ENCODE measurements at places on chromosomes 1 and 21. TPM values are rescaled to one million over a fixed set of nuclear protein-coding genes. Genes with fewer than 3 reads are reported as not detected.
A peak's percentile ranks its signal among the peaks of the same experiment; 100 is the strongest.

GRCh38 chr1:230195199-230195598 lies 128.2 kb downstream of the GALNT2 start:
- H3K27me3 ChIP-seq, result no peaks in the 10 kb centered on the region
- no peak overlapping the region for H3K27ac ChIP-seq
- no peaks in the 10 kb centered on the region for H3K4me1 ChIP-seq
- H3K36me3 ChIP-seq, result no peaks in the 10 kb centered on the region

DNA sequence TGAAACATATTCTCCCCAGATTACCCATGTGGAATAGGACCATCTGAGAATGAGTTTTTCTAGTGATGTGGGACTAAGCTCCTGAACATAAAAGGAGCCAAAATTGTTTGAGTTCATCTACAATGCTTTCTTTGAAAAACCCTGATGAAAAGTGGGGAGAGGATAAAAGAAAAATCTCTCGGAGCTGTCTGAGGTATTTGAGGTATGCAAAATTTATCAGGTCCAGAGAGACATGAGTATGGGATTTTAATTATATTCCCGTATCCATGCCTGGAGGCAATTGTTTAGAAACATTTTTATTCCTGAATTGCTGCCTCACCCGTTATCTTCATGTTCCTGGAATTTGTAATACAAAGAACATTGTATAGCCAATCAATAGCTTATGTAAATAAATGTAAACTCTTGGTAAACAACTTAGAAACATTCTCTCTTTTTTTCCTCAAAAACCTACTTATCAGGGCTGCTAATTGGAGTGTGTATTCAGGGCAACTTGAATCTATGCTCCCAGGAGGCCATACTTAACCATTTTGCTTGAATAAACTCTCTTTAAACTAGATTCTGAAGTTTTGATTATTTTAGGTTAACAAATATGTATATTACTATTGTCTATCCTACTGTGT lies 109.3 kb upstream of the OLFM3 start:
- H3K27ac ChIP-seq, result no peak overlapping the region
- H3K27me3 ChIP-seq, result no peaks in the 10 kb centered on the region
- peaks cover 33% of the 10 kb centered on the region for H3K4me1 ChIP-seq
- no peaks in the 10 kb centered on the region for H3K36me3 ChIP-seq

The CR1L gene
- 5.8 TPM for total RNA-seq

The LCE2C gene
- total RNA-seq, result not detected

The SH2D2A gene
- 3.4 TPM for total RNA-seq

DNA sequence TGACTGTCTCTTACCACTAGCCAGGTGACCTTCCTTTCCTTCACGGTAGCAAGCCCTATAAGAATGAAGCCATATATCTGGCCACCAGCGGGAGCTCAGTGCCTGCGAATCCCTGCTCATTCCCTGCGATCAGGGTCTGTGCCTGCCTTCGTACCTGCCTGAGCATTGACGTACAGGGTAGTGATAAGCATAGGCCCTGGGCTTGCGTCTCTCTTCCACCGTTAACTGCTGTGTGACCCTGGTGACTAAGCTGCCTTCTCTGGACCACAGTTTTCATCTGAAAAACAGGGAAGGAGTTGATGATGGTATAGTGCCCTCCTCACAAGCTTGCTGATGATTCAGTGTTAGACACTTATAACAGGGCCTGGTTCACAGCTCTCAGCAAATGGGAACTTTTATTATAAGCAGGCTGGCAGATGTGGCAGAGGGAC lies 4.1 kb downstream of the ZC3H12A start:
- DNase-seq, result no peak
- H3K4me1 ChIP-seq, result peaks cover 39% of the 10 kb centered on the region
- no peak overlapping the region for H3K4me3 ChIP-seq
- H3K27ac ChIP-seq, result 0 out of 2 replicates have a peak overlapping the region, but pooled peaks have one; percentile 14

DNA sequence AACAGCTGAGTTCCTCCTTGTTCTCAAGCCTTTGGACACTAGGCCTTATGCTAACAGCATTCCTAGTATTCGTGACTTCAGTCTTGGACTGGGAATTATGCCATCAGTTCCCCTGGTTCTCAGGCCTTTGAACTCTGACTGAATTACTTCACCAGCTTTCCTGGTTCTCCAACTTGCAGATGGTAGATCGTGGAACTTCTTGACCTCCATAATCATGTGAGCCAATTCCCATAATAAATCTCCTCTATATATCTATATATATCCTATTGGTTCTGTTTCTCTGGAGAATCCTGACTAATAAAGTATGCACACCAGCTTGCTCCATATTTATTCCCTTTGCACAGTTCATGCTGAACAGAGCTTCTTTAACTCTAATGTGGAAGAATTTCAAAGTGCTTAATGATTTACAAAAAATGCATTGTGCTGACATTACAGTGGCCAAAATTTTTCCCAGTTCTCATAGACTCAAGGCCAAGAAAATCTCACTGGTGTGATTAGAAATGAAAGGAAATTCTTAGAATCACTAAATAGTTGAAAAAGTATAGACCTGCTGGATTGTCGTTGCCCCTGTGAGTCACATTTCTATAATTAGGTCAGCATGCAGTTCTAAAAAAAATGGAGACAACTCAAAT lies 462.9 kb upstream of the ADAMTS5 start:
- no peak for DNase-seq
- no peak overlapping the region for H3K4me3 ChIP-seq
- peaks cover 3% of the 10 kb centered on the region for H3K4me1 ChIP-seq
- no peak overlapping the region for H3K27ac ChIP-seq

The TNFRSF25 gene
- total RNA-seq, result 26.3 TPM

The CFAP141 gene
- not detected for total RNA-seq

- no peak overlapping the region for H3K4me3 ChIP-seq
- H3K36me3 ChIP-seq, result no peaks in the 10 kb centered on the region
- H3K4me1 ChIP-seq, result 0 out of 2 replicates have a peak, but pooled peaks cover 3% of the 10 kb centered on the region
Observed at GRCh38 chr1:227895828-227896685, 51.7 kb downstream of the WNT9A start.

The CELA2A gene
- not detected for total RNA-seq

The PRR9 gene
- total RNA-seq, result not detected

DNA sequence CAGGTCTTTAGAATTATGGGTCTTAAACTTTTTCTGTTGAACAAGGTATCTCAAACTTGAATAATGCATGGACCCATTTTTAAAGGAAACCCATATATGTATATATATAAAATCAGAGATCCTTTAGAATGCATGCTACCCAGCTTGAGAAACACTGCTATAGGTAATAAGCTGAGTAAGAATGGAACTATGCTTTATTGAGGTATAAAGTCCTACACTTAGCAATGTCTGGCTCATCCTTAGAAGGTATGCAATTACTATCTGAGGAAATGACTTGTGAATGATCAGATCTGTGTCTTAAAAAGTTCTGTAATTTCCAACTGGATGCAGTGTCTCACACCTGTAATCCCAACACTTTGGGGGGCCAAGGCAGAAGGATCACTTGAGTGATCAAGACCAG lies 11.2 kb downstream of the TRAF3IP3 start:
- no peaks in the 10 kb centered on the region for H3K27me3 ChIP-seq
- no peak overlapping the region for H3K4me3 ChIP-seq
- H3K36me3 ChIP-seq, result no peaks in the 10 kb centered on the region
- peaks cover 8% of the 10 kb centered on the region for H3K4me1 ChIP-seq
- H3K27ac ChIP-seq, result no peak overlapping the region

- no peak overlapping the region for H3K4me3 ChIP-seq
- H3K36me3 ChIP-seq, result no peaks in the 10 kb centered on the region
- no peaks in the 10 kb centered on the region for H3K27me3 ChIP-seq
Observed at GRCh38 chr1:116182019-116182714, 71.0 kb downstream of the MAB21L3 start.

DNA sequence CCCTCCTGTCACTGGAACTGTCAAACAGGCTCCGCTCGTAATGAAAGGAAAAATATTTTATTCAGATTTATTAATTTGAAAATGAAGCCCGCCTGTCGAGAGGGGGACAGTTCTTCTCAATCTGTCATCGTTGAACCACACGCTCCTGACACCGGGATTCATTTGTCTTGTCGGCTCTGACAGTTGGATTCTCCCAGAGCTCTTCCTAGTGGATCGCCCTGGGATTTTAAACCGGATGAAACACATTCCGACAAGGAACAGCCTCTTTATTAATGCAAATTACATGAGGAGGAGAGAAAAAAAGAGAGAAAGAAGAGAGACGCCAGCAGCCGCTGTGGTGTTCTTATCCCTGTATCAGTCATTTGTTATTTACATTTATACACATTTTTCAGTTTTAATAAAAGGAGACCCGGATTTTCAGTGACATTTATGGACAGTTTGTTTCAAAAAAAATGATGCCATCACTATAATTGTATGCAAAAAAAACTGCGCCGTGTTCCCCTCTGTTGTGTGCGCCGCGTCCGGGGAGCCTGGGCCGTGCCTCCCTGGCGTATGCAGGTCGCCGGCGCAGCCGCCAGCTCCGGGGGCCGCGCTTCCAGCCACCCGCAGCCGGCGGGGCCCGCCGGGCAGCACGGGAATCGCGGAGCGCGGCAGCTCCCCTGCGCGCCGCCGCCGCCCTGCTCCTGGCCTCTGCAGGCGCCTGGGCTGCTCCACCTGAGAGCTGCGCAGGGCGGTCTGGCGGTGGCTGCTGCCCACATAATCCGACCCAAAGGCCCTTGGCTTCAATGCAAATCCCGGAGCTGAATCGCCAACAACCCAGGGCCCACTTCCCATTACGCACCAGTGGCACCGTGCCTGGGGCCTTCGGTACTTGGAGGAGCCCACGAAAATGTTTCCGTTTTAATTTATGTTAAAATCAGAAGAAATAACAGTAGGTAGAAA lies 237.9 kb upstream of the PBX1 start:
- H3K4me1 ChIP-seq, result peaks cover 7% of the 10 kb centered on the region
- DNase-seq, result peak; percentile 77
- H3K4me3 ChIP-seq, result peak overlapping the region; percentile 50
- H3K27me3 ChIP-seq, result peaks cover 23% of the 10 kb centered on the region
